ENCODE measurements at places on chromosomes 5 and 9.

- DNase-seq = no peak
These were observed 256.5 kb upstream of the CLINT1 start for GRCh38 chr5:158115468-158115867.

DNA sequence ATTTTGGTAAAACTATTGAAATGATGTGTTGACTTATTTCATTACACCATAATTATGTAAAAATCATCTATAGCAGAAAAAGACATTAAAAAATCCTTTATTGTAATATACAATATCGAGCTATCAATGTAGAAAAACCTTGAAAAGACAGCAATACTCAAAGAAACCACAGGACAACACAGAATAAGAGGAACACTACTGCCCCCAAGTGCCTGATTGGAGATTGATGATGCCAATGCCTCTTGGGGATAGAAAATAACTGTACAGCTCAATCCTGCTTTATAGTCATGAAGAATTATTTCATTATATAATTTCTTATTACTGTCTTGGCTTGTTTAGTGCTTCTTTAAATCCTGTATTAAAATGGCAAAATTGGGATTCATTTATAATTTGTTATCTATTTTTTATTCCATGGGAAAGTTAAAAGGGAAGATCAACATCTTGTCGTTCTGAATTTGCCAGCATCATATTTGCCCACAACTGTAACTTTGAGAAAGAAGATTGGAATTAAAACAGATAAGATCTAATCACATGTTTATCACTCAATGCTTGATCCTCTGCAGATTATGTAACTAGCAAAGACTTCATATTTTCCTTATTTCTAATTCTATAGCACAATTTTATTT is 337.5 kb downstream of the CDH9 start:
- DNase-seq = peak; percentile 4

- DNase-seq = no peak
These were observed 285.8 kb upstream of the MEF2C start for GRCh38 chr5:89168766-89169165.

GRCh38 chr5:140239939-140240700 is 62.8 kb downstream of the PFDN1 start:
- DNase-seq = peak; percentile 70

- no peak for DNase-seq
These were observed 7.1 kb downstream of the RXRA start for GRCh38 chr9:134333234-134333873.

DNA sequence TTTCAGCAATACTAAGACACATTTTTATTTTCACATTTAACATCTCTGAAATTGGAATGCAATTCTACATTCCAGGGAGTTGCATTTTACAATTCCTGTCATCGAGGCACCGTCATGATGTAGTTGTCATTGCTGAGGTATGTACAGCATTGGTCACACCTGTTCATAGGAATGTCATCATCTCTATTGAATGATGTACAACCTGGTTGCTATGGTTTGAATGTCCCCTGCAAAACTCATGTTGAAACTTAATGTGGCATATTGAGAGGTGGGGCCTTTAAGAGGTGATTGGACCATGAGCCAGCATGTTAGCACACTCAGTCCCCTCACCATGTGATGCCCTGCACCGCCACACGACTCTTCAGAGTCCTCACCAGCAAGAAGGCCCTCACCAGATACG is 103.1 kb downstream of the CEMIP2 start:
- DNase-seq = no peak

DNA sequence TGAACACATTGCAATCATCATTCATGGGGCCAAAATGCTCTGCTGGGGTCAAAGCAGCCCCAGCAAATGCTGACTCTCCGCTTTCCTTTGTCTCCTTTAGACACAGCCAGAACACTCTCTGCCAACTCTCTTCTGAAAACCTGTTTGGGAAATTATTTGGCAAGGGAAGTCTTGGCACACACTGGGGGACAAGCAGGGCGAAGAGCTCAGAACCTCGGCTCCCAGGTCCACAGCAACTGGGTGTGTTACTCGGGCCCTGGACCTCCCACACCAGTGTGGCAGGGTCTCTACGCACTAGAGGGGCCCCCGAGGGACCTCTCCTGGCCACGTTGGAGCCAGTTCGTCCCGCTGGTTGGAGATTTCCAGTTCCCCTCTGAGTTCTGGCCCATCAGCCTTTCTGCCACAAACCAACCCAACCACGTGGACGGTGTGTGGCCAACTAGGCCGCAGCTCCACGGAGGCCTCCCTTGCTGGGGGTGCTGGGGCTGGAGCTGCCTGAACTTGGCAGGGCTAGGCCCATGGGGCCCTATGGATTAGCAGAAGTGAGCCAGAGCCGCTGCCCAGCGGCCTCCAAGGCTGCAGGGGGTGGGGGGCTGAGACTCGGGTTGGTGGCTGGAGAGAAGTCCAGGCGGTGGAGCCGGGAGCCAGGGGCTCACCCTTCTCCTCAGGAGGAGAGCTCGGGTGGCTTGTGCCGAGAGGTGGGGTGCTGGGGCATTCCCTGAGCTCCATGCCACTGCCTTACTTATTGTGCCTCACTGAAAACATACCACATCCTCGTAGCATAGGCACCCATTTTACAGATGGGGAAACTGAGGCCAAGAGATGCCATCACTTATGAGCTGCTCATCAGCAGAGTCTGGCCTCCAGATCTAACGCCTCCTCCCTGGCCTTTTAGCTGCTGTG is 46.8 kb upstream of the RNU6ATAC start:
- DNase-seq = no peak

DNA sequence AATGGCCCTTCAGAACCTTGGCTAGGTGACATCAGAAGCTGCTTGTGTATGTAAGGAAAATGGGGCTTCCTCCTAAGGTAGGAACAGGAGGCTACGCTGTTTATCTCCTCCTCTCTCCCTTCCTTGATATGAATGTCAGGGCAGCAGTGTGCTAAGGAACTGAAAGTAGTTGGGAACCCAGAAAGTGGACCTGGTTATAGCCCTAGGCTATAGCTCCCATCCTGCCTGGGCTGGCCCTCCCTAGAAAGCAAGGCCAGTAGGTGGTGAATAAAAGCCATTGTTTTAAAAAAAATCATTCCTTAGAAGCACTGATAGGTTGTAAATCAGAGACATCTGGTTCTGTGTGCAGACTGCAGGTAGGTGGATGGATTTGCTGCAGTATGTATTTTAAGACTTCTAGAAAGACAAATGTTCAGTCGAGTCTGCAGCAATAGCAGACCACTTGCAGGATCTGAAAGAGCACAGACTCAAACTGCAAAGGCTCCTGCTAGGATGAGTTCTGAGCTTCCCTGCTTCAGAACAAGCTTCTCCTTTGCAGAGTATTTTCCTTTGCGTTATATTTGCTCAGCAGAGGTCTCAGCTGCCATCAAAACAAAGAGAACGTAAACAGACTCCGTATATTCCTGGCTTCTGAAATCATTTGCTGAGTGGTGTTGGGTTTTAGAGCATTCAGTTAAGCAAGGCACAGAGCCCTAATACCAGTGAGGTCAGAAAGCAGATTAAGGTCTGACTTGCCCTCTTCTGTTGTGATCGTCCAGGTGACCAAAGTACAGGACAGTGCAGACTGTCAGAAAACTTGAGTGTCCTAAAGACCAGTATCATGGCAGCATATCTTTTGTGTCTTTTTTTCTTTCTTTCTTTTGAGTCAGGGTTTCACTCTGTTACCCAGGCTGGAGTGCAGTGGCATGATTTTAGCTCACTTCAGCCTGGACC is 20.1 kb upstream of the CFAP157 start:
- DNase-seq = no peak

- DNase-seq = no peak
These were observed 79.6 kb downstream of the TLE4 start for GRCh38 chr9:79651251-79651795.

- no peak for DNase-seq
These were observed 56.0 kb upstream of the ASTN2 start for GRCh38 chr9:117470902-117471301.

DNA sequence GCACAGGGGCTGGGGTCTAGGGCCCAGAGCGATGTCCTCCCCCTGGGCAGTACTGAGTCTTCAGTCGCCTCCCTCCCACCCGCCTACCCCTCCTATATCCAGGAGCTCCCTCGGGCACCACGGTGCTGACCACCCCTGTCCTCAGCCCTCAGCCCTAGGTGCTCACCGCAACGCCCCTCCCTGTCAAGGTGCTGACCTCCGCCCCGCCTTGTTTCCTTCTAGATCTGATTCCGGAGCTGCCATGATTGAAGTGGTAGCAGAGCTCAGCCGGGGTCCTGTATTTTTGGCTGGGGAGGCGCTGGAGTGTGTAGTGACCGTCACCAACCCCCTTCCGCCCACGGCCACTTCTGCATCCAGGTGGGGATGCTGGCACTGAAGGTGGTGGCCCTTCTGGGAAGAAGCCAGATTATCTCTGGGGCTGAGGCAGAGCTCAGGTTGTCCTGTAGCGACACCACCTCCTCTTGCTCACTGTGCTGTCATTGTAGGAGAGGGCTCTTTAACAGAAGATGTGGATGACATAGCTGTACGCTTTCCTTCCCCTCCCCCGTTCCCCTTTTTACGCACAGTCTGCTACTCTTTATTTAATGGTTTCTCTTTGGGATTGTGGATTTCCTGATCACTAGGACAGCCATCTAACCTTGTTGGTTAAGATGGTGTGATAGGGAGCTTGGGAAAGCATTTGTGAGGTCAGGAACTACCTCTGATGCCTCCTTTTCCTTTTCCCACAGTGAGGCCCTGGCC is 598 bp downstream of the RGP1 start:
- peak; percentile 48 for DNase-seq

DNA sequence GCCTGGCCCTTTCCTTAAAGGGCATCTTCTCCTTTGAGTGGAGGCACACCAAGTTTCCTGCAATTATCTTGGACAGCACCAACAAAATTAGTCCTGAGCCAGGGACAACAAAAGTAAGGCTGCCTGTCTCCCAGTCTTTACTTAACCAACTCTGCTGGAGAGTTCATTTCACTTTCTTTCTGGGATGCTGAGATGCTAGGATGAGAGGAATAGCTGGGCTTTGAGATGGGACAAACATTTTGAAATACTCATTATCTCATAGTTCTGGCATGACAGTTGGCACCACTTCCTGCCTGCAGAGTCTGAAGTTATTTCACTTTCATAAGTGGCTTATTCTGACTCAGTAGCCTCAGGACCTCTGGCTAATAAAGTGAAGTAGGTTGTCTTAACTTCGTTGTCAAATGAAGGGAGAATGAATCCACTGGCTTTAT is 157.0 kb downstream of the C9orf152 start:
- no peak for DNase-seq

DNA sequence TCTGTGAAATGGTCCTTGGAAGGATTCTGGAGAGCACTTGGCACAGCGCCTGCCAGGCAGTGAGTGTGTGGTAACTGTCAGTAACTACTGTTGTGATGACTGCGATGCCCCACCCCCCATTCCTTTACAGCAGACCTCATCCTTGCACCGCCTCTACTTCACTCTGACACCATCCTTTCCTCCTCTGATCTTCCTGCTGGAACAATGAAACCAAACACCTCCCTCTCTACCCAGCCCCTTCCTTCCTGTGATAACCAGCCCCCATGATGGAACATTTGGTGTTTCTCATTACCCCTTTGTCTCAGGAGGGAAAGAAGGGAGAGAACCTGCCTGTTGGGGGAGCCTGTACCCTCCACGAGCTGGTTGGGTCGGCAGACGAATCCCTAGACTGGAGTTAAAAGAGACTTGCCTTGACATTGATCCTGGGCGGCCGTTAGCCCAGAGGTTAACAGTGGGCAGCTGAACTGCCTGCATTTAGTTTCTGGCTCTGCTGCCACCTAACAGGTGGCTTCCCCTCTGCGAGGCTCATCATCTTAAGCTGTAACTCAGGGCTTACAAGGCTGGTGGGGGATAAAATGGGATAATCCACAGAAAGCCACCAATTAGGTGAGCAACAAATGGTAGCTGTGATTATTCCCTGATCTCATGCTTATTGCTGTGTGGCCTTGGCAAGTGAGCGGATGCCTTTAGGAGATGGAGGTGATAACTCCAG is 34.2 kb upstream of the GRPEL2 start:
- no peak for DNase-seq

DNA sequence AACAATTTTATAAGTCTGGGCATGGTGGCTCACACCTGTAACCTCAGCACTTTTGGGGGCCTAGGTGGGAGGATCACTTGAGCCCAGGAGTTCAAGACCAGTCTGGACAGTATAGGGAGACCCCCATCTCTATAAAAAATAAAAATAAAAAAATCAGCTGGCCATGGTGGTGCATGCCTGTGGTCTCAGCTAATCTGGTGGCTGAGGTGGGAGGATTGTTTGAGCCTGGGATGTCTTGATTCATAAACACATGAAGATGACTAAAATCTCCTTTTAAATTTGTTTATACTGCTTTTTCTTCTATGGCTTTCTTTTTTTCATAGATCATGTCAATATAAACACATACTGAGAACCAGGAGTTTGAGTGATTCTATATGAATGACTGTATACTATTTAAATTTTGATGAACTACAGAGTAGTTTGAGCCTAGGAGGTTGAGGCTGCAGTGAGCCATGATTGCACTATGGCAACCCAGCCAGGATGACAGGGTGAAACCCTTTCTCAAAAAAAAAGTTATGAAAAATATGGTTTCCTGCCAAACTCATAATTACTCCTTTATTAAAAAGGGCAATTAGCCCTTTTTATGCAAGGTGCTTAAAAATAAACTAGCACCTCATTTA is 14.2 kb downstream of the RIC1 start:
- DNase-seq = no peak

- no peak for DNase-seq
These were observed 388.8 kb downstream of the CDK5RAP2 start for GRCh38 chr9:120191141-120191540.

DNA sequence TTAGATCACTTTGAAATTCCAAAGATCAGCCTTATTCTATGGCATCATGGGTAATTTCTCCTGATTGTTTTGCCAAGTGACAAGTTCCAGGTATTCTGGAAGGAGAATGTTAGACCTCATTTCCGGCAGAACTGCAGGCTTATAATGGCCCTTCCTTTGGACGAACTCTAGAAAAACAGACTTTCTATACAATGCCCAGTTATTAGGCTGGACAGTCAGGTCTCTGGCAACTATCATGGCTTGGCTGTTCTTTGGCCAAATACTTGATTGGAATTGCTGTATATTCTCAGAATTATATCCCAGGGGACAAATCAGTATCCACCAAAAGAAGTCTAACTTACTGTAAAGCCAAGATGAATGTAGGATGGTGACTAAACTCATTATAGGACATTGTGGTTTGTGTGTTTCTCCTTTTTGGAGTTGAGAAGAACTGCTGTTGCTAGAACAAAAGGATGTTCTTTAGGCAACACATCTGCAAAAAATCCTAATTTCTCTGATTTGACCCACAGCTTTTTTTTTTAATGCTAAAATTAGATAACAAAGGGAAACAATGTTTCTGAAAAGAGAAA is 69.0 kb downstream of the ADAMTSL1 start:
- DNase-seq = no peak

DNA sequence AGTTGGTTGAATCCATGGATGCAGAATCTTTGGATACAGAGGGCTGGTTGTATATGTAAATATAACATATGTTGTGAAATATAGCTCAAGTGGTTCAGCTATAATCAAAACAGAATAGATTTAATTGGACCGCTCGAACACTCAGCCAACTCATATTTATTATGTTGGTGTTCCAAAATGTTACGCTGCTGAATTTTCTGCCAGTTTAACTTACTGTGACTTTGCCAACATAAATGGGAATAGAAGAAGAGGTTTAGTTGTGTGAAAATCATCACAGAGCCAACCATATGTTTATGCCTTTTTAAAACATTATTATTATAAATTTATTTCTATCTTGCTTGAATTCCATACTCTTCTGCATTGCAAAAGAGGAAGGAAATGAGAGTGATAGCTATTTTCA is 178.2 kb upstream of the FBXL7 start:
- no peak for DNase-seq

GRCh38 chr9:25742256-25742655 is 64.0 kb upstream of the TUSC1 start:
- DNase-seq = no peak

- no peak for DNase-seq
These were observed 365.9 kb upstream of the C9orf72 start for GRCh38 chr9:27939186-27939585.

Data from activated naive CD8-positive, alpha-beta T cell treated with anti-CD3 and anti-CD28 coated beads, Interleukin-2, amount 50 U/mL, for 24 hours (primary cell).